Activated CD8-positive, alpha-beta memory T cell treated with anti-CD3 and anti-CD28 coated beads, Interleukin-2, amount 50 U/mL, for 4 hours (primary cell): ENCODE measurements at places on chromosomes 13 and 19.
A peak's percentile ranks its signal among the peaks of the same experiment; 100 is the strongest.

- no peak for DNase-seq
Observed at GRCh38 chr19:13985771-13986347, 20.3 kb downstream of the RFX1 start.

GRCh38 chr19:7489609-7490044 is 792 bp upstream of the PEX11G start:
- no peak for DNase-seq

DNA sequence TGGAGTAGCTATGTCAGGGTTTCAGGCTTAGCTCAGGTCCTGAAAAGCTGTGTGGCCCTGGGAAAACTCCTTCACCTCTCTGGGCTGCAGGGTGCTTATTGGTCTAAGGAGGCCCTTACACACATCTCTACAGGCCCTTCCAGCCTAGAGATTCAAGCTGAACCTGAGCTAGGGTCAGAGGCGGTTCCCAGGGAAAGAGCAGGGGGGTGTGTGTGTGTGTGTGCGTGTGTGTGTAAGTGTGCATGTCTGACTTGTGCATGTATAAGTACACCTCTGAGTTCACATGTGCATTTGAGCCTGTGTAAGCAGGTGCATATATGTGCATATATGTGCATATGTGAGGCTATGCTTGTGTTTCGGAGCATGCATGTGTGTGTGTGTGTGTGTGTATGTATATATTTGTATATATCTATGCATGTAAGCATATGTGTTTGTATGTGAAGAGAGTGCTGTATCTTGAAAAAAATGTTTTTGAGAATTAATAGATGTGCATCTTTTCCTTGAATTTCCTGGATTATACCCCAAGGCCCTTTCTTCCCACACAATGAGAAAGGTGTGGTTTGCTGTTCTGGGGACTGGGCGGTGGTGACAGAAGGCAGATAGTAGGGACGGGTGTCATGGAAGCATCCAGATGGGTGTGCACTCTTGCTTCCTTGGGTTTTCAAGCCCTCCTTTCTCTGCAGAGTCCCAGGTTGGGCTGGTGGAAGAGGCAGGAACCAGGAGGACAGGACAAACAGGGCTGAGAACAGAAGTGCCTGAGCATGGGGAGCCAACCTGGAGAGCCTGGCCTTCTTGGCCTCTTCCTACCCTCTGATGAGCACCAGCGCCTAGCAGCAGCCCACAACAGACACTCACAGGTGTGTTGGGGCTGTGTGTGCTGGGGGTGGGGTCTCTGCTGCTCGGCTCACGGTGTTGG is 150.3 kb upstream of the TSHZ3 start:
- no peak for DNase-seq

DNA sequence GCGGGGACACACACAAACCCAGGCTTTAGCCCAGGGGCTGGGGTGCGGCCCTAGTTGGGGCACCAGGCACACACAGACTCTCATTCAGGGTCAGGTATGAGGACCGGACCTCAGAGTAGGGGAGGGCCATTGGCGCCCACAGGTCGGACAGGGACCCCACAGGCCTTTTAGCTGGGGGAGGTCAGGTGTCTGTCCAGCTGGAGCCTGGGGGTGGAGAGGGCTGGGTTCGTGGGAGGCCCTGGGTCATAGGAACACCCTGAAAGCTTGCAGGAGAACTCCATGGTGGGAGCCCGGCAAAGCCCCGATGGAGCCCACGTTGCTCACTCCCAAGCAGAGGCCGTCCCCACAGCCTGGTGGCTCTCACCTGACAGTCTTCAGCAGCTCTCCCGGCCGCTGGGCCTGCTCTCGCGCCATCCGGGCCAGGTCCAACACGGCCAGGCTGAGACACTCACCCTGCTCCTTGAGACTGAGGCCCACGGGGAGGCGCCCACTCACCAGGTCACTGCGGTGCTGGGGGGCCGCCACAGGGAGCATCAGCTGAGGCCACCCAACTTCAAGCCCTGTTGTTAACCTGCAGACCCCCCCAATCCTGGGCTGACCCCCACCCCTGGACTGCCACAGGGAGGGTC is 5.0 kb downstream of the JAK3 start:
- DNase-seq: no peak

GRCh38 chr19:30780456-30780855 is 408.3 kb downstream of the ZNF536 start:
- DNase-seq: no peak

GRCh38 chr13:60690604-60691003 is 293.6 kb downstream of the TDRD3 start:
- no peak for DNase-seq

GRCh38 chr13:50809133-50810090 is 34.1 kb downstream of the DLEU7 start:
- DNase-seq: no peak

DNA sequence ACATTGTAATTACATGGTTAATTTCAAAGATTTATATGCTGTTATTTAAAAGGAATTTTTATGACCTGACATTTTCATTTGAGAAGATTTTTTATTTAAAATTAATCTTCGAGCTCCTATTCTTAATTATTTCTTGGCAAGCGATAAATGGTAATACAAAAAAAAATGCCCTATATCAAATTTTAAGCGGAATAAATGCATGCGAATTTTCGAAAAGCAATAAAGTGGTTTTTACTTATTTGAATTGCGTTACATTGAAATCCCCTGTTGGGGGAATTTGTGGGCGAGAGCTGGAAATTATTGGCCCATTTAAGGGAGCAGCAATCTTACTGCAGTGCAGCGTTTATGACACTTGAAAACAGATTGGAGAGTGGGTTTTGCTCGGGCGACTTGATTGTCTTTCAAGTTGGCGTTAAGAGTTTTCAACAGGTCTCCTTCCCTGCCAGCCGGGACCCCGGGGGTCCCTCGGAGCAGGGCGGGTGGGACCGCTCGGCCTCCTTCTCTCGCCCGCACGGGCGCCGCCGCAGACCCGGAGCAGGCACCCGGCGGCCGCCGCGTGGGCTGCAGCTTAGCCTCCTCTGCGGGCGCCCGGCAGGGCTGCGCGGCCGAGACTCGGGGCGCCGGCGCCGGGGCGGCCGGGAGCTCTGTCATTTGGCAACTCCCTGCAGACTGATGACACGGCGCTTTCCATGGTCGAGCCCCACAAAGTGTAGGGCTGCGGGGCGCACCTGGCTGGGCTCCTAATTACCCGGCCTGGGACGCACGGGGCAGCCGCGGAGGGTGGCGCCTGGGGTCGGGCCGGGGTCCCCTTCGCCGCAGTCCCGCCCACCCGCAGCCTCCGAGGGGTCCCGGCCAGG is 255.1 kb upstream of the SOX21 start:
- no peak for DNase-seq

- DNase-seq: peak; percentile 45
Observed at GRCh38 chr19:56476651-56477428, at the start of gene ZNF667. ZNF667 (minus strand) TSS chr19:56477345; CDS start chr19:56462370, 14,975 bp downstream.

DNA sequence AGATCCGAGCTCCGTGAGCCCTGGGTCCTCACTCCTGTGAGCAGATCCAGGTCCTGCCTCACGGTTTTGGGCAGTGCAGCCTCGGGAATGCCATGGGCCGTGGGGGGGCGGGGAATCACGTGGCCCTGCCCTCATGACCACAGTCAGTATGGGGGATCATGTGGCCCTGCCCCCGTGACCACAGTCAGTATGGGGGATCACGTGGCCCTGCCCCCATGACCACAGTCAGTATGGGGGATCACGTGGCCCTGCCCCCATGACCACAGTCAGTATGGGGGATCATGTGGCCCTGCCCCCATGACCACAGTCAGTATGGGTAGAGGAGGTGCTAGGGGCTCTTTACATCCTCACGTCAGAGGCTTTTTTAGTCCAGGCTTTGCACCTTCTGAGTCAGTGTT is 64.3 kb upstream of the F7 start:
- DNase-seq: no peak

GRCh38 chr19:6753178-6754031 is 13.8 kb downstream of the SH2D3A start:
- DNase-seq: peak; percentile 68

DNA sequence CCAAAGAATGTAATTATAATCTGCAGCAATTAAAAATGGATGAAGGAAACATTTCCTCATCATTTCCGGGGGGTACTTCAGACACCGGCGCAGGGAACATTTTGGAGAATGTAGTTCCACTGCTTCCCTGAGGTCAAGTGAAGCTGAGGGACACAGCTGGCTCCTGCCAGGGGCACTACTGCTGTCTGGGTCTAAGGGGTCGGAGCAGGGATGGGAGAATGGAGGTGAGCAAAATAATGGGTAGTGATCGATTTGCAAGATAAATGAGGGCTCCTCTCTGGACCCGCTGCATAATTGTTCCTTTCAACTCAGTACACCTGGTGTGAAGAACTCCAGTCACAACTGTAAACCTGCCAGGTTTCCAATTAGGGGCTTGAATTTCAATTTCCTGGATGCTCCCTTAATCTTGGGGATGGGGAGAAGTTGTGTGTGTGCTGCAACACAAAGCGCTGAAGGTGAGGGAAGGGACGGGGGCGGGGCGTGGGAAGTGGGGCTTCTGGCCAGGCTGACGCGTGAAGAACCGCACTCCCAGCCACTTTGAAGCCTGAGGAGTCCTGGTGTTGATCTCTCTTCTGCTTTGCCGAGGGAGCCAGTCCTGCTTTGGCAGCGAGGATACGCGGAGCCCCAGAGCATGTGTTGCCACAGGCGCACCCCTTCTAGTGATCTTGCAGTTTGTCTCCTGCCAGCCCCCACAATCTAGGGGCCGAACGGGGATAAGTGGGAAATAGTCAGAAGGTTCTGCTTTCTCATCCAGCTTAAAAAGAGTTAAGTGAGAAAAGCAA is 57.9 kb upstream of the PCDH8 start:
- DNase-seq: no peak

DNA sequence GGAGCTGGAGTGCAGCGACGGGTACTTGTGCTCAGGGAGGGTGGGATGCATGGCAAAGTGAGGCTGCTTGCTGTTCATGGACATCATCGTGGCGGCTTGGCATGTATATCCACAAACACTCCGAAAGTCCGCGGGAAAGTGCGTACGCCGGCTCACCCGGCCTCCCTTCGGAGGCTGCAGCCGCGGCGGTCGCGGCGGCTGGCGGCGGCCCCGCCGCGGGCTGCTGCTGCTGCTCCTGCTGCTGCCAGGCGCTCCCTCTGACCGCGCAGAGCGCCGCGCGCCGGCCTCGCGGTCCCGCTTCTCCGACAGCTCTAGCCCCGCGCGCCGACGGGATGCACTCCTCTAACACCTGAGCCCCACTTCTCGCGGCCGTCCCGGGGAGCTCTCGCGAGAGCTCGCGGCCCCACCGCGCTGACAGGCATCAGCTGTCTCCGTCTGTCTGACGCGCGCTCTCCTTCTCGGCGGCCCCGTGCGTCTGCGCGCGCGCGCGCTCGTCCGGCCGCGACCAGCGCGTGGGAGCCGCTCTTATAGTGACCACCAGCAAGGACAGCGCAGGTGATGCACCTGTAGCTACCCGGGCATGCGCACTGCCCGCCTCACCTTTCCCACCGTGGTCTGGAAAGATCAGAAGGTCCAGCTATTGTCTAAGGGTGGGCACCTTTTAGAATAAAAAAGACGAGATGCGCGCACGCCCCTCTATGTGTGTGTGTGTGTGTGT is at the start of gene POU4F1:
Gene POU4F1 (minus strand): TSS at position 313 of the 718 bp plus-strand sequence. CDS start 226 bp downstream, at position 87.
- DNase-seq: peak; percentile 44

GRCh38 chr13:31209172-31209840 is 9.5 kb downstream of the B3GLCT start:
- no peak for DNase-seq

GRCh38 chr13:113584870-113585671 is 518 bp downstream of the TFDP1 start:
- no peak for DNase-seq

GRCh38 chr13:93309886-93310523 is 83.4 kb downstream of the GPC6 start:
- no peak for DNase-seq

DNA sequence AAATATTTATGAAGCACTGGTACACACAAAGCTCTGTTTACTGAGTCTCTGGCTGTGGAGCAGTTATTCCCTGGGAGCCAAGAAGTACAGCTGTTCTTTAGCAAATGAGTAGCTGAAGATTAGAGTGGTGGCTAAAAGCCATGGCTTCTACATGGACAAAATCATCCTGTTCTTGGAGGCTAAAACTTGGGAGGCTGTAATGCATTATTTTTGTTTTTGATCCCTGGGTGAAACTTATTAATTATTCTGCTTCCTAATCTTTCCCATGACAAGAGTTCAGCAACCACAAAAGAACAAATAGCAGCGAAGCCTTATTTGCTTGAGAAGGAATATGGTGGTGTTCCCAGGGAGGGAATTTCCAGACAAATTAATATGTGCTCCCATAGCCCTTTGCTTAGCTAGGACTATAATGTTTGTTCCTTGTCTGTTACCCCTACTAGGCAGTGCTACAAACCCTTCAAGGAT is 109.5 kb downstream of the DCT start:
- no peak for DNase-seq

DNA sequence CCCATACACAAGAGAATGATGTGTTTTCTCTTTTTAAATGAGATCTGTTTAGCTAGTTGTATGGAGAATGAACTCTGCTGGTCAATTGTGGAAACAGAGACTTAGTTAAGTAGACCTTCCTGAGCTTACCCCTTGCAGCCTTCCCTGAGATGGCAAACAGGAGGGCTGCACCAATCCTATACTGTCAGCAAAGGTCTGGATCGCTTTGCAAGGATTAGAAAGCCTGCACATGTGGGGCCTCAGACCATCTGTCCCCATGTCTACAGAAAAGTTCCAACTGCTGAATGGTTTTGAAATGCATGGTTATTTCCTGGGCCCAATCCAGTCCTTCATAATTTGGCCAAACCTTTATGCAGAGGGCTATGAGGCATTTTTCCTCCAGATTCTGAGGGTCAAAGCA is 183.9 kb upstream of the SLC10A2 start:
- no peak for DNase-seq
